ENCODE measurements at places on chromosomes 4 and X.

- H3K27ac ChIP-seq, result no peak overlapping the region
- no peak overlapping the region for H3K4me3 ChIP-seq
- no peak for DNase-seq
- H3K4me1 ChIP-seq, result peaks cover 10% of the 10 kb centered on the region
- H3K36me3 ChIP-seq, result no peaks in the 10 kb centered on the region
Measured at GRCh38 chrX:68503836-68504636, 5.2 kb downstream of the YIPF6 start.

DNA sequence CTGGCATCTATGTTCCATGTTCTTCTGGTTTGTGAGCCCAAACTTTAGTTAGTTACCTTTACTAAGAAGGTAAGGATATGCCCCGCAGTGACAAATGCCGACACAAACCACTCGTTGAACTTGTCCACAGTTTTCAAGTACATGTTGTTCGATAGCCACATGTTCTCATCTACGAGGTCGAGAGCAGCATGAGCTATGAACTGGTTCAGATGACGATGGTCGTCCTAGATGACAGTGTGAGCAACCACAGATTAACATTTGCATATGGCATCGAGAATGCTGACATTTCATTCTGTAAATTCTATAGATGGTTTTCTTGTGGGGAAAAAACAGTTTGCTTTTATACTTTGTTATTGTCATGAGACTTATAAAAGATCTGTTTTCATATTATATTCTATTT, 18.0 kb downstream of the TRAPPC2 start:
- no peak for DNase-seq
- peaks cover 20% of the 10 kb centered on the region for H3K36me3 ChIP-seq
- H3K4me1 ChIP-seq, result peaks cover 10% of the 10 kb centered on the region
- H3K27ac ChIP-seq, result no peak overlapping the region
- H3K4me3 ChIP-seq, result no peak overlapping the region

GRCh38 chr4:60485276-60485675, 714.9 kb upstream of the ADGRL3 start:
- no peak overlapping the region for H3K27ac ChIP-seq
- no peaks in the 10 kb centered on the region for H3K4me1 ChIP-seq
- no peak overlapping the region for H3K4me3 ChIP-seq
- no peaks in the 10 kb centered on the region for H3K27me3 ChIP-seq

- H3K27ac ChIP-seq, result no peak overlapping the region
- H3K36me3 ChIP-seq, result no peaks in the 10 kb centered on the region
- no peak for DNase-seq
- no peak overlapping the region for H3K4me3 ChIP-seq
Measured at GRCh38 chrX:10243106-10243505, 86.3 kb downstream of the CLCN4 start.

- DNase-seq, result no peak
- no peak overlapping the region for H3K4me3 ChIP-seq
- no peak overlapping the region for H3K27ac ChIP-seq
- H3K27me3 ChIP-seq, result no peaks in the 10 kb centered on the region
Measured at GRCh38 chr4:183342541-183343533, 20.6 kb upstream of the CLDN24 start.

All from neural crest cell (in vitro differentiated cells).